ENCODE measurements at places on chromosomes 7 and 10.

DNA sequence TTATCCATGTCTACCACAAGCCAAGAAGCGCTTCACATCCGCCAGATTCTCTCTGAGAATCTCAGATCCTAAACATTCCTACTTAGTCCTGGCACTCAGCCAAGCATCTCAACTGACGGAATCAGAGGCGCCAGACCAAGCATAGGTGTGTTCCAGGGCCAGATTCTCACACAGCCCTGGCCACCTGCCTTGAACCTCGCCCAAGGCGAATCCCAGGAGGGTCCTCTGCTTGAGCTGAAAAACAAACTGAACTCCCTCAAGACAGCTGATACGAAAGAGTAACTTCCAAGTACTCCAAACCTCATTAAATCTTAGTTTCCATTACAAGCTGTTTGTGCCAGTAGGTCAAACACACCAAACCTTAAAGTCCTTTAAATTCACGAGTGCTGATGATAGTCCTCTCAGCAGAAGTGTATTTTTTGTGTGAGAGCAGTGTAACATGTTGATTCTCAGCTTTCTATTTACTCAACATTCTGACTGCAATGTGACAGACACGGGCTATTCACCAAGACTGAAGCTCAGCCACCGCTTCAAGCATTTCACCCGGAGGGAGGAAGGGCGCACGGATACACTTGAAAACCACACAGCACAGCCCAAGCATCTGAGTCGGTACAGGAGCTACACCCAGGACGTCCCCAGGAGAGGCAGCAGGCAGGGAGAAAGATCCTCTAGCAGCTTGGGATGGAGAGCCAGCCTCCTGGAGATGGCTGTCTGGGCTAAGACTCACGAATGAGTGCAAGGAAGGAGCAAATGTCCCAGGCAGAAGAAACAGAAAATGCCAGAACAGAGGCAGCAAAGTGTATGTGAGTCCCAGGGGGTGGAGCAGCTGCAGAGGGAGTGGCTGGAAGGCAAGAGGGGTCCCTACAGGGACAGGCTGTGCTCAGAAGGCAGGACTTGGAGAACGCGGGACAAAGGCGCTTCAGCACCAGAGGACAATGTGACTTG lies 6.0 kb downstream of the PARD3 start:
- peak; percentile 80 for DNase-seq

GRCh38 chr10:16612115-16612980 lies 90.7 kb upstream of the C1QL3 start:
- no peak for DNase-seq

GRCh38 chr7:66682350-66683093 lies 53.8 kb downstream of the KCTD7 start:
- DNase-seq: no peak

DNA sequence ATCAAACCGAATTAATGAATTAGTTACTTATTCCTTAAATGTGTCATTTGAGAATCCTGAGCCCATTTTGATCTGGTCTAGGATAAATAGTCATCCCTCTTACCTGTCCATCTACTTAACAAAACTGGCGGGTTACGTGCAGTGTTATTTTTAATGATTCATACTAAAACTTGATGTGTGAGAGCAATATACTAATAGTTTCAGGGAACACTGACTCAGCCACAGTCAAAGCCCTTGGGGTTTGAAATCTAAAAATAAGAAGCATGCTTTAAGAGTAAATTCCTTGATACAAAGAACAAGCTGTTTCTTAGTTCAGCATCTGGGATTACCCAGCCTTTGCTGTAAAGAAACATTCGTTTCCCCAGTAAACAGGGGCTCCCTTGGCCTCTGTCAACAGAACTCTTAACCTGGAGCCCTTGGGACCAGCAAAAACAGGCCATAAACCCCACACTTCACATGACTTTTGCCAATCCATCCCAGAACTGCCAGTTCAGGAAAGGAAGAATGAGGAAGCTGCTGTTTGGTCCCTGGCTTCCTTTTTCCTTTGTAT lies 370.6 kb upstream of the IGFBP3 start:
- no peak for DNase-seq

DNA sequence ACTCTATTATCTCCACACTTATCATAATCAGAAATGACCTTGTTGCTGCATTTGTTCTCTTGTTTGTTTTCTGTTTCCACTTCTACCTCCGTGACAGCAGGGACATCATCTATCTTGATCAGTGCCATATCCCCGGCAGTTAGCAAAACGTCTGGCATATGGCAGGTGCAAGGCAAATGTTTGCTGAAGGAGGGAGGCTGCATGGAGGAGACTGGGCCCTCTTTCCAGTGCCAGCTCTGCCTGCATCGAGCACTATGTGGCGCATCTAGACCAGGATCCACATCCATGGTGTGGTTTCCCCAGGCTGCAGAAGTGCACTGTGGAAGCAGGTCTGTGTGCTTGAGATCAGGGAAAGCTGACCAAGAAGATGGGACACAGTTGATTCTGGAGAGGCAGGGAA lies 181.2 kb downstream of the KCNMA1 start:
- peak; percentile 19 for DNase-seq

- DNase-seq: no peak
These were observed 4.7 kb downstream of the ZNF273 start for GRCh38 chr7:64907641-64908326.

GRCh38 chr7:47301105-47301477 lies 280.8 kb downstream of the TNS3 start:
- no peak for DNase-seq

DNA sequence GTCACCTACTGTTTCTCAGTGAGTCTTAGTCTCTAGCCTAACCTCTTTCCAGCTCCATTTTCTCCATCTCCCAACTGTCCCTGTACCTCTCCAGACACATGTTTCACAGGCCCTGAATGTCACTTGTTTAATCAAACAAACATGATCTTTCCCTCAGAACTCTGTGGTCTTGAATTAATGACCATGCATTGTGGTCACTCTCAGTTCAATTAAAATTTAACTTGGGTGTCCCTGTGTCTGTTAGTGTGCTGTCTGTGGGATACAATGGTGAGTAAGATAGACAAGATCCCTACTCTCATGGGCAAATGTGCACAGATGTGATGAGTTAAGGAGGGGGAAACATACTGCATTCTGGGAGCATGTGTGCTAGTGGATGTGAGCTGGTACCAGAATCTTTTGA lies 65.0 kb downstream of the RBM33 start:
- no peak for DNase-seq

DNA sequence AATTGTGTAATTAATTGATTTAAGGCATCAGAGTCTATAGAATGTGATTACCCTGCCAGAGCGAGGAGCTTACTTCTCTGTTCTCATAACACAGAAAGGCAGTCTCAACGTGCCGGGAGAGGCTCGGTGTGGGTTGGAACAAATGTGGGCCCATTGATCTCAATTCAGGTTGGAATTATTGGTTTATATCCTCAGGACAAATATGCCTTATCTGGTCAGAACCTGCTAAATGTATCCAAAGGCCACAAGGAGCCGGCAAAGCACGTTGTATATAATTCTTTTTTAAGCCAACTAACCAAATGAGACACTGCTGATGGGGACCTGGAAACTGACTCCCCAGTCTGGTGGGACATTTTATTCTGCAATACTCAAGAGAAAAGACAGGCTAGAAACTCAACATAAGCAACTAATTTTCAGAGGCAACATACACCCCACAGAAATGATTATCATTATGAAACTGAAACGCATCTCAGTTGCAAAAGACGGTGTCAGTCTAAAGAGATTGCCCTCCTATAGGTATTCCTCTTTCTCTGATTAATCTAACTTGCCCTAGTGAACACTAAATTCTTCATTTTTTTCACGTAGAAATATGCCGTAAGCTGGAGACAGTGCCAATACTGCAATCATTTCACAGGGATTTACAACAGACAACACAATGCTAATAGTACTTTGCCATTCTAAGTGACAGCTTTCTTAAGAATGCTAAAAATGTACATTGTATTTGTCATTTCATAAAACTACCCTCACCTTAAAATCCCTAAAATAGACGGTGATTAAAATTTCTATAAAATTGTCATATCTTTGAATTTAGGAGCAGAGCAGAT lies 9.4 kb downstream of the EBF3 start:
- DNase-seq: no peak

DNA sequence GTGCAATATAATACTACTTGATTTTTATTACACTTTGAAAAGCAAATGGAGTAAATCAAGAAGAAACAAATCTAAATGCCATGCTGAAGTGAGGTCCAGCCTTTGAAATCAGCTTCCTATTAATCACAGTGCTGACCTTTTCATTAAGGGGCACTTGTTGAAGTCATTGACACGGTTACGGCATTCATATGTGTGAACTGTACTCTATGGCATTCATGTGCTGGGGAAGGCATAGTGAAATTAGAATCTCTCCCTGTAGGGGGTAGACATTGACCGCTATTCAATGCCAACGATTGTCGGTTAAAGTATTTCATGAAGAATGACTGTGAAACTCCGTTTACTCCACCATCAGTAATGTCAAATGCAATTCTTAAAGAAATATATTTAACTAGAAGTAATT lies 296.1 kb upstream of the SEMA3A start:
- DNase-seq: no peak

DNA sequence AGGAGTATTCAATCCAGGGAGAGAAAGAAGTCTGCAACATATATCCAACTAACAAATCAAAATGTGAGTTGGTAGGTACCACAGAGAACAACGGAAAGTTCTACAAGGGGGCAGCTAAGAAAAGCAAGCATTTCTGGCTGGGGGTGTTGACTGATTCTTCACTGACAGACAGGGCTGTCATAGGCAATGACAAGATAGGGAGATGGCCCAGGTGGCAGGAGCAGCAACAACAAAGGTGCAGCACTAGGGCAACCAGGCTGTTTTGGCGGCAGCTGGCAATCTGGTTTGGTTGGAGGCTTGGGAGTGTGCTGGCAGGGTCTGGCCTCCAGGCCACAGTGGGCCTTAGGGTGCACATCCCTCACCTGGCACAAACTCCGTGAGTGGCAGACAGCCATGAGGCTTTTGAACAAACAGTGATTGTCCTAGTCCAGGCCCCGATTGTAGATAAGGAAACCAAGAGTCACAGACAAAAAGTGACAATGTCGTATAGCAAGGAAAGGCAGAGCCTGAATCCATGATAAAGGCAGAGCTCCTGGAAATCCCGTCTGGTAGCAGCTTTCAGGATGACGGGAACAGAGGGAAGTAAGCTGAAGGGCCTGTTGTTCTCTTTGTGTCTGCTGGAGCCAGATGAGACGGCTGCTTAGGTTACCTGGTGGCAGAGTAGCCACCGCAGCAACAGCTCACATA lies 28.4 kb downstream of the DPCD start:
- DNase-seq: no peak

DNA sequence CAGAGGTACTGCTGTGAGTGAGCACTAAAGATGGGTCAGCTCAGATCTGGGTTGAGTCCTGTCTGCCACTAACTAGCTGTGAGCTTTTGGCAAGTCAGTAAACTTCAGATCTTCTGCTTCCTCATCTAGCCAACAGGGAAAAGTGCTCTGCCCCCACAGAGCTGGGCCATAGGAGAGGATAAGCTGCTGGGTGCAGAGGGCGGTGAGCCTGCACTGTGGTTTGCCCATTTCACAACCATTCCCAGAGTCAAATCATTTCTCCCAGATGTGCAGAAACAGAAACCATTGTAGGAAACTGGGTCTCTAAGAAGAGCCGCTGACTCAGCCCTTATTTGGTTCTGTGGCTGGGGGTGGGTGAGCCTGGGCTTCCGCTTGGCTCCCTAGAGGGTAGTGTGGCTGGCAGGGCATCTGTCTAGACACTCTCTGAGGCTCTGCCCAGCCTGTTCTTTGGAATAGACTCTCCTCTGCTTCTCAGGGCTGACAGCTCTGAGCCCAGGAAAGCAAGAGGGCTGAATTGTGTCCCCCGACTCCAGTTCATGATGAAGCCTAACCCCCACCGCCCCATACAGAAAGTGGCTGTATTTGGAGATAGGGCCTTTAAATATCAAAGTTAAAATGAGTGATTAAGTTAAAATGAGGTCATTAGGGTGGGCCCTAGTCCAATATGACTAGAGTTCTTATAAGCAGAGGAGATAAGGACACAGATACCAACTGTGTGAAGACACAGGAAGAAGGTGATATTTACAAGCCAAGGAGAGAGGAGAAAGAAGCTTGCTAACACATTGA lies 29.5 kb upstream of the ARHGAP22 start:
- no peak for DNase-seq

- no peak for DNase-seq
These were observed 42.6 kb downstream of the OTUD1 start for GRCh38 chr10:23481363-23481961.

GRCh38 chr7:64882341-64883112 lies 20.5 kb upstream of the ZNF273 start:
- no peak for DNase-seq

DNA sequence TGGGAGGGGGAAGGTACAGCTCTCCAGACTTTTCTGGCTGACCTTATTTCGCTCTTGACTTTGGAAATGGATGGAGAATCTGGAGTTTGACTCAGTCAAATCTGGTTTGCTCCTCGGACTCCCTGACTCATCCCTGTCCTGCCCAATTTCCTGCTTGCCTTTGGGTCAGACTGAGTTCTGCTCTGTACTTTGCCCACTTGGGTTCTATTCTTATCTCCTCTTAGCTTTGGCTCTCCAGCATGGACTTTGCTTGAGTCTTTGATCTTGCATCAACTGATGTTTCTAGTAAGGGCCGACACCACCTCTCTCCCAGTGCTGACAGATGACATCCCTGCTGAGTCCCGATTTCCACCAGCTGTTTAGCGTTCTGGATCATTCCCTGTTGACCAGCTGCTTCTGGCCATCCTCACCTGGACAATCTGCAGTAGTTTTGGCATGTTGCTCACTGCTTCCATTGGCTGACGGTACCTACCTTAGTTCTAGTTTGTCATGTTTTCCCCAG lies 335.3 kb downstream of the SUGCT start:
- no peak for DNase-seq

DNA sequence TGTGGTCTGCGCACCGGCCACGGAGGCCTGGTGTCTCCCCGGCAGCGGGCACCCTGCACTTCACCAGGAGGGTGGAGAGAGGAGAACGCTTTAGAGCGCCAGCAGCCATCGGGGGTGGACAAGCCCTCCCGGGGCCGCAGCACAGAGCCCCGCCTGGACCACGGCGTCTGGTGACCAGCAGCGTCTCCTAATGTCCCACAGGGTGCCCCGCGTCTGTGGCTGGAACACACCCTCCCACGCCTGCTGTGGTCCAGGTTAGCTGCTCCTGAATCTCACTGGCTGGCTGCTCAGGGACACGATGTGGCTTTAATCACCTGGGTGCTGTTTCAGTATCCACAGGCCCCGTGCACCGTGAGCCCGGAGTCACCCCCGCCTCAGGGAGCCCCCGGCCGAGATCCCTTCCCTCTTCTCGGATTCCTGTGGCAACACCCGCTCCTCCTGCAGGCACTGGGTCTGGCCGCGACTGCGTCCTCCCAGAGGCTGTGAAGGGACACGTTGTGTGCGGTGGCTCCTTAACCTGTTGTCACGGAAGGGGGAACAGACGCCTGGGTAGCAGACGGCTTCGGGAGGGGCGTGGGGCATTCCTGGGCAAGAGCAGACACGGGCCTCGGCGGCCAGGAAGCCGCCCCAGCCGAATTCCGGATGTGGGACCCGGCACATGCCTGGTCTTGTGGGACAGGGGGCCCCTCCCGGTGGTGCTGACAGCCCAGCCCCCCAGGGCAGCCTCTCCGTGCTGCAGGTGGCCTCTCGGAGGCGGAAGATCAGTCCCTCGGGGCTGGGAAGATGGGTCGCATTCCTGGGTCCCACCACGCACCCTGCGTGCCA lies 78.9 kb downstream of the FOXL3 start:
- no peak for DNase-seq

GRCh38 chr7:5230265-5231067 lies 40.4 kb downstream of the WIPI2 start:
- no peak for DNase-seq

Measured in NCI-H187 treated with DMSO at 0.1 percent for 48 hours (cell line).